ENCODE measurements at places on chromosomes 2 and 18.

DNA sequence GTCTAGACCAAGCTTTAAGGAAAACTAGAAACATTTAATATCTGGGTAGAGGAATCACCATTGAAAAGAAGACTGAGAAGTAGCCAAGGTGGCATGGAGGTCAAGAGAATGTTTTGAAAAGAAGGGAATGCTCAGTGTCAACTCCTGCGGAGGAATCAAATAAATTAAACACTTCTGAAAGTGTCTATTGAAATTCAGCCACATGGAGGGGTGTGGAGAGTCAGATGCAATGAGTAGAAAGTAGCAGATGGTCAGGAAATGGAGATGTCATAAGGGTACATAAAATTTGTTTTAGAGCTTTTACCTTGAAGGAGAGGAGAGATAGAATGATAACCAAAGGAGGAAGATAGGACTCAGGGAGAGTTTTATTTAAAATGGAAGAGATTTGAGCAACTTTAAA lies 35.1 kb downstream of the NLRC4 start:
- no peak for DNase-seq

GRCh38 chr2:38951766-38952165 lies 62.1 kb downstream of the ARHGEF33 start:
- no peak for DNase-seq

DNA sequence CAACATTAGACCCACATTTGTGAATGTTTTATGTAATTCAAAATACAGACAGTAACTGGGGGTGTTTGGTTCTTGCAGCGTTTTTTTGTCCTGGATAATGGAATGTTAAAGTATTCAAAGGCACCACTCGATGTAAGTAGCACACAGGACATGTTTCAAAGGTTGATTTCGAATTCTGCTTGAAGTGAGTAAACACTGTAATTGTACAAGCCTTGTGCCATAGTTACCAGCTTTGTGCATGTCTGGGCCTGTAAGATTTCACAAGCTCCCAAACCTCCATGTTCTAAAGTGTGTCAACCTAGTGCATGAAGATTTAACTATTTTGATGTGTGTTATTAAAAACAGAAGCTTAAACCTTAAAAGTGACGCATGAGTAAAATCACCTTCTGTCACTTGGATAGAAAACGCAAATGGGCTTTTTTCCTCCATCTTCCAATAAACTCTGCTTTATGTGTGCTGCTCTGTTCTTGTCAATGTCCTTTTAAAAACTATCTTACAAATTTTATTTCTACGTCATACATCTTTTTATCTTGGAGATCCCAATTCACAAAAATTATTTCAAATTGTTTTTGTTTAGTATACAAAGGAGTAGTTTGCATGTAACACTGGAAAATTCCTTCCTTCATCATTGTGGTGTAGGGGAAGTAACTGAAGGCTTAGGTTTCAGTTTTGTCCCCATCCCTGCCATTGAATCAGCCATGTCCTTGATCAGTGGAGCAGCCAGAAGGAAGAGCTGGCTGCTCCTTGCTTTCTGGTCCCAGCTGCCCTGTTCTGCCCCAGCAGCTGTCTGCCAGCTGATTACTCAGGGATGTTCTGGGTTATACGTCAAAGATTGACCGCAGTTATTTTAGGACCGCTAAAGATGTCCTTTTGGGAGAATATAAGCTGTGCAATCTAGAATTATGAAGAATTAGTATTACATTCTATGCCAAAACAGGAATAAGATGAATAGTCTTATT lies 119.2 kb downstream of the PRKRA start:
- peak; percentile 6 for DNase-seq

DNA sequence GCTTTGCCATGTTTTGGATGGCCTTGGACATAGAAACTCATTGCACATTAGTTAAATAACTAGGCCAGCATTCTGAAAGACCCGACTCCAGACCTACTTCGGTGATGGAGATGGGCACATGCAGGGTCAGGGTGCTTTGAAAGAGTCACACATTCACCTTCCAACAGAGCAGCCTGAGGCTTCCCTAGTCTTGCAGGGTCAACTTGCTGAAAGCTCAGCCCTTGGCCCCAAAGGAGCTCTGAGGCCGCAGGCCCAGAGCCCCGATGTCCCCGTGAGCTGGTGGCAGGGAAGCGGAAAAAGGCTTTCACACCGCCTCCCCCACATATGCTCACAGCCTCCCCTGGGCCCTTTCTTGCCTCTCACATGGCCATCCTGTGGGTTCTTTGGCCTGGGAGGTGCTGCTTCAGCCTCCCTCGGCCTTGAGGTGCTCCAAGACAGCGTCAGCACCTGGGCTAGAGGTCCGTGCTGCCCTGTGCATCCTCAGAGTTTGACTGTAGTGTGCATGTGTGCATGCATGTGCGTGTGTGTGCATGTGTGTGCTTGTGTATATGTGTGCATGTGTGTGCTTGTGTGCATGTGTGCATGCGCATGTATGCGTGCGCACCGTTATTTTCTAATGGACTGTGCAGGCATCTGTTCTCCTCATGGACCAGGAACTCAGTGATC lies 21.6 kb downstream of the LDLRAD4 start:
- no peak for DNase-seq

Data from nephron progenitor cell (in vitro differentiated cells).